ENCODE measurements at places on chromosomes 6 and 20. TPM values are rescaled to one million over a fixed set of nuclear protein-coding genes. Genes with fewer than 3 reads are reported as not detected.

The MUC22 gene
- not detected for polyA plus RNA-seq

DNA sequence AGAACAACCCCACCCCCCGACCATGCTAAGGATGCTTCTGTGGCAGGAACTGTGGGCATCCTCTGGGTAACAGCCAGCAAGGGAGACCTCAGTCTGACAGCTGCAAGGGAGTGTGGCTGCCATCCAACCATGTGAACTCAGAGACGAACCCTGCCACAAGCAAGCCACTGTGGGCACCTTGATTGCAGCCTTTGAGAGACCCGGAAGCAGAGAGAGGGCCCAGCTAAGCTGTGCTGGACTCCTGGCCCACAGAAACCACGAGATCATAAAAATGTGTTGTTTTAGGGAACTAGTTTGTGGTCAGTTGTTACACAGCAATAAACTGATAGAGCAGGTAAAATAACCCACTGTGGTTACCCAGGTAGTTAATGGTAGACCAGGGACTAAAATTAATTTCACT, 414.6 kb downstream of the CDH26 start:
- DNase-seq, result no peak

The SNAP91 gene
- 1.3 TPM for polyA plus RNA-seq

- DNase-seq, result no peak
Observed at GRCh38 chr6:48084201-48084600, 26.8 kb downstream of the PTCHD4 start.

The GRM4 gene
- 0.44 TPM for polyA plus RNA-seq

DNA sequence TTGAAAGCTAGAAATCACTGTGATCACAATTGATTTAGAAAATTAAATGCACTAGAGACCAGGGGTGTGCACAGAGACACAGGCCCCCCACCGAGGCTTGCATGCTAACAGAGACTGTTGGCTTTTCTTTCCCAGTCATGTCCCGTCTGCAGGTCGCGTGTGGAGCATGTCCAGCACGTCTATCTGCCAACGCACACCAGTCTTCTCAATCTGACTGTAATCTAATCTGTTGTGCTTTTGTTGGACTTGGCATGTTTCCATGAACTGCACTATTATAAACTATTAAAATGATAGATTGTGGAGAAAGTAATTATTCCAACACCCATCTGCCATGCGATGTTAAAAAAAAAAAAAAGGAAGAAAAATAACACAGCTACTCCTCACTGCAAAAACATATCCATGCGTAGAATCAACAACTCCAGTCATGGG, 17.7 kb downstream of the MYLIP start:
- DNase-seq, result no peak

DNA sequence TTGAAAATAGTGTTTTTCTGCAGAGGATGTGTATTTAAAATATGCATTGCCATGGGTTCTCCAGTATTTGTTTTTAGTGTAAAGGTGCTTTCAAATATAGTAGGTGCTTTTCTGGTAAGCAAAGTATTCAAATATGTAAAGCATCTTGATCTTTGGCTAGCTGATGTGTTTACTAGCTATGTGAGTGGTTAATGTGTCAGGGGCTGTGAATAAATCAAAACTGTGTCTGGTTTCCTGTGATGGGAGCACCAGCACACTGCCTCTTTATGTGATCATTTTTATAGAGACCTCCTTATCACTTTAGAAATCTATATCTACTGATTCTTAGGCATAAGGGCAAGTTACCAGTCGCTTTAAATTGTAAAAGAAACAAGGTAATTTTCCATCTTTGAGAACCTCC, 388.9 kb upstream of the MAN1A1 start:
- DNase-seq, result no peak

- no peak for DNase-seq
Observed at GRCh38 chr6:53322188-53323029, 26.3 kb downstream of the ELOVL5 start.

The SCRT2 gene
- not detected for polyA plus RNA-seq

GRCh38 chr20:47922269-47922668, 137.0 kb upstream of the SULF2 start:
- no peak for DNase-seq

- no peak for DNase-seq
Observed at GRCh38 chr6:143598466-143599080, 79.2 kb upstream of the PHACTR2 start.

DNA sequence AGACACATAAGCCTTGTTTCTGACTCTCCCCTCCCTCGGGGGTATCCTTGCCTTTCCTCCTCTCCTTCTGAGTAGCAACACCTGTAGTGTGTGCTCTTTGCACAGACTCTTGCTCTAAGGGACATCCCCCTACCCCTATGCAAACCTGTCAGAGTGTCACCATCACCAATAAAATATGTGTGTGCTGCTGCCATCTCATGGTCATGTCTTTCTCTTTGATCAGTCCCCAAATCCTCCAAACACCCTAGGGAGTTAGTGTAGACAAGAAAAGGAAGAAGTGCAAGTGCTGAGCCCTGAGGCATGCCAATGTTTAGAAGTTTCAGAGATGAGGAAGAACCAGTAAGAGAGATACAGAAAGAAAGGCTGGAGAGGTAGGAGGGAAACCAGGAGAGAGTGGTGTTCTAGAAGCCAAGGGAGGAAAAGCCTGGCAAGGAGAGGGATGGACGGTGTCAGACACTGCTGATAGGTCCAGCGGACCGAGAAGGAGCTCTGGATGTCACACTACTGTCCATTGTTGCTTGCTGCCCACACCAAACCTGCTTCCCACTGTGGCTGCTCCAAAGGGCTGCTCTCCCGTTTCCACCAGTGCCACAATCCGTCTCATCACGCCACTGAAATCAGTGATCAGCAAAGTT, 16.4 kb downstream of the TRMT6 start:
- DNase-seq, result no peak

DNA sequence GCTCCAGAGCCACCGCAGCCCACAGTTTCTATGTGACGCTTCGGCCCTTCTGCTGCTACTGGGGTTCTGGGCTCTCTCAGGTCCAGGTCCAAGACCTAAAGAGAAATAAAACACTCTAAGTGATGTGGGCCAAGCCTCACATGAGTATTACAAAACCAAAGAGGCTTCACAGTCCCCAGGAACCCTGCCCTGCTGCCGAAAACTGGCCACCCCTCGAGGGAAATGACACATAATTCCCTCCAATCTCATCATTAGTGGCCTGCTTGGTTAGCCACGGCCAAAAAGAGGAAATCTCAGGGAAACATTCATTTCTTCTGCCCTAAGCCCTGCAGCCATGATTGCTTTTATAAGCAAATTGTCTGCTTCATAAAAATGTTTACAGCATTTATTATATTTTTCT, 32.5 kb downstream of the DLL1 start:
- DNase-seq, result no peak

DNA sequence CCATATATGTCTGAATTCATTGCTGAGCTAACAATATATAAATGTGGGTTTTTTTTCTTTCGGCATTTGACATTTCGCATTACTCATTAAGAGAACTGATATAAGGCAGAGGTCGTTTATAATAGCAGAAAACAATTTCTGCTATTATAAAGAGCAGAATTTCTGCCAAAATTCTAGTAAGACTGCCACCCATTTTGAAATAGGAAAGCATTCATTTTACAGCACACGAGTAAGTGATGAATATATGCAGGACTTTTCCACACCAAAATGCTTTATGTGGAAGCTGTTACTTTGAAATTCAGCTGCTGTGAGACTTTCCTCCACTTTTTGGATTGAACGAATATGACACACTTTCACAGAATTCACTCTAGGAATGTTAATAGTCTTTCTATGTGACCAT, 610.9 kb upstream of the MAN1A1 start:
- no peak for DNase-seq

- no peak for DNase-seq
Observed at GRCh38 chr6:125940247-125941041, 16.1 kb upstream of the HINT3 start.

The BPIFB4 gene
- not detected for polyA plus RNA-seq

The TOX2 gene
- 61.1 TPM for polyA plus RNA-seq

DNA sequence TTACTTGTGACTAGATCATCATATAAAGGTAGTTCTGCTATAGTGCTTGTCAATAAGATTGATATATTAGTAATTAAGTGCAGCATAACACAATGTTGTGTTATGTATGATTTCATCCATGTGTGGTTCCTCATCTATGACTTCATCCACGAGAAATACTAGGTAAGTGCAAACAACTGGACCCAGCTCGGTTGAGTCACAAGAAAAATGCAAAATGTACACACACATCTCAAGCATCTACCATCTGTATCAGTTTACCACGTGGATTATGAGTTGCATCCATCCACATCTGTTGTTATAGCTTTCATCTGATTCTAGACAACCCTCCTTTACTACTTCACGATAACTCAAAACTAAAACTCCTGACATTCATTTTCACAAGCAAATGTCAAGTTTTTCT, 517.0 kb upstream of the CITED2 start:
- no peak for DNase-seq

The CABLES2 gene
- 14.5 TPM for polyA plus RNA-seq

DNA sequence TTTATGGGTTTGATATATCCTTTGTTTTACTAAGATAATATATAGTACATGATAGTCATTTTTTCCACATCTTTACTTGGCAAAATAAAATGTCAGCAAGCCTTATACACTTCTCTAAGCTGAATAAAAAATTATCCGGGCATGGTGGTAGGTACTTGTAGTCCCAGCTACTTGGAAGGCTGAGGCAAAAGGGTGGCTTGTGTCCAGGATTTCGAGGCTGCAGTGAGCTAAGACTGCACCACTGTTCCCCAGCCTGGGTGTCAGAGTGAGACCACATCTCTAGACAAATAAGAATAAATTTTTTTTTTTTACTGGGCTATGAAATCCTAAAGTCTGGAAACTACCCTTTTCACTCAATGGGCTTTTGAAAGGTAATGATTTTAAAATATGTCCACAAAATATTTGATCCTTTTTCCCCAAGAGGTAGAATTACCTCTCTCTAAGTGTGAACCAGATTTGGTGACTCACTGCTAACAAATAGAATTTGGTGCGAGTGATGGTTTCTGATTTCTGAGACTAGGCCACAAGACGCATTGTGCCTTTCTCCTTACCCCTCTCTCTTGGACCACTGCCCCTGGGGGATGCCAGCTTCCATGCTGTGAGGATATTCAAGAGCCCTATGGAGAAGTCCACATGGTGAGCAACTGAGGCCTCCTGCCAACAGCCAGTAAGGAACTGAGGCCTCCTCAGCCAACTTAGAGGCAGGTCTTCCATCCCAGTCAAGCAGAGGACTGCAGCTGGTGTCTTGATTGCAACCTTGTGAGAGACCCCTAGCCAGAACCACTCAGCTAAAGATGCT, 84.2 kb upstream of the ZNFX1 start:
- no peak for DNase-seq

- DNase-seq, result no peak
Observed at GRCh38 chr6:10759884-10760329, 12.3 kb downstream of the TMEM14B start.

- DNase-seq, result no peak
Observed at GRCh38 chr6:110446405-110446804, 30.0 kb downstream of the SLC22A16 start.

The ZBP1 gene
- not detected for polyA plus RNA-seq

- DNase-seq, result no peak
Observed at GRCh38 chr6:79048611-79049010, 29.4 kb downstream of the PHIP start.

- no peak for DNase-seq
Observed at GRCh38 chr6:124536842-124537191, 425.4 kb upstream of the RNF217 start.

- DNase-seq, result no peak
Observed at GRCh38 chr6:3036861-3037637, 31.2 kb upstream of the RIPK1 start.

GRCh38 chr20:21324126-21324525, 21.0 kb downstream of the XRN2 start:
- no peak for DNase-seq

GRCh38 chr6:143579703-143580102, 68.2 kb upstream of the FUCA2 start:
- no peak for DNase-seq

All from left lung (tissue), 14 donors.